ENCODE measurements at places on chromosomes 12 and 14.

- DNase-seq, result no peak
Measured at GRCh38 chr14:105148604-105149145, 19.9 kb downstream of the JAG2 start.

GRCh38 chr14:64612021-64612380, 62.2 kb downstream of the PPP1R36 start:
- no peak for DNase-seq

DNA sequence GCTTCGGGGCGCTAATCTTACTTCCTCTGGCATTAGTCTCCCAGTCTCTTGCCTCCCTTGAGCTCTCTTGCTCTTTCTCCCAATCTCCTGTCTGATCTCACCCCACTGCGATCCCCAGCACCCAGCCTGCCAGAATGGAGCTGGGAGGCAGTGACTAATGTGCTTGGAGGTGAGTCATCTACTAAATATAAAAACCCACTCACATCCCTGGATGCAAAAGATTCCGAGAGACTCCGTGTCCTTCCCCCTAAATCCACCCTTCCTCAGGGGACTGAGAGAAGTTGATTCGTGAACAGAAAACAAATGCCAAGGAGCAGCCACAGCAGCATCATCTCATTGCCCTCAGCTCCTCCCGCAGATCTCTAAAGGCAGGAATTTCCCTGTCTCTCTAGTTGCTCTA, 45.7 kb upstream of the KCNA5 start:
- DNase-seq, result no peak

DNA sequence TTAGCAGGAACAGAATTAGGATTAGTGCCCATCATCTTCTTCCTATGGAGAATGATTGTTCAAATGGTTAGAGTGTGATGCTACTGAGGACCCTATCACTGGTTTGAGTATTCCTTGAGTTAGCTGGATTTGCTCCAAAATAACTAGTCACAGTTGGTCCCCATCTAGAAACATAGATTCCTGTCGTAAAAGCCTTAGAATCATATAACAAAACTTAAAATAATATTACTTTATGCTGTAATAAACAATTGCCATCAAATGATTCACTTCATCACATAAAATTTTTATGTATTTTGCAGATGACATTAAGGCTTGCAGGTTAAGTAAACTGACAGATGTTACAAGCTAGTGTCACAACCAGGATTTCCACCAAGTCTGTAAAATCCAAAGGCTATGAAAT, 209.8 kb downstream of the CCER1 start:
- DNase-seq, result no peak

- DNase-seq, result no peak
Measured at GRCh38 chr12:57604992-57605810, 577 bp downstream of the DTX3 start.

DNA sequence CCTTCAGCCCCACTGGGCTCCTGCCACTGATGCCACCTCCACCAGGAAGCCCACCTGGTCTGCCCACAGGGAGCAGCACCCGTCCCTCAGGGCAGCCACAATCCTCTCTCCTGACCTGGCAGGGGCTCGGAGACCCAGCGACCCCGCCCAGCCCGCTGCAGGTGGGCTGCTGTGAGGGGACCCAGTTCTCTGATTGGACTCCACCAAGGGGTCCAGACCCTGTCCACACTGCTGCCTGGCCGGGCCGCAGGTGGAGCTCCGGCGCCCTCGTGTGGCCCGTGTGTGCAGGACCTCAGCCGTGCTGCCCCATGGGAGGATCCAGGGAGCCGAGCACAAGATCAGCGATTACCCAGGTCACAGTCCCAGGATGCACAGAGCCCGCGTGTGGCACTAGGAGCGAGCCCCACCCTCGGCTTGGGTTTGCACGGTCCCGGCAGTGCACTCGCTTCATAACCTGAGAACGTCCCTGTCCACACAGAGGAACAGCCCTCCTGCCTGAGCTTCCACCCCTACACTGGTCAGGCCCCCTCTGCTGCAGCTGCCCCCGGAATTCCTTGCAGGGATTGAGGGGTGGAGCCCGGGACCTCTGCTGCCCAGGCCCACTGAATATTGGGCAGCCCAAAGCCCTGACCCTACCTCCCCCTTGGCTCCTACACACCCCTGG, 35.4 kb upstream of the TMEM179 start:
- DNase-seq, result peak; percentile 65

- DNase-seq, result no peak
Measured at GRCh38 chr12:59268295-59268809, 327.5 kb upstream of the SLC16A7 start.

DNA sequence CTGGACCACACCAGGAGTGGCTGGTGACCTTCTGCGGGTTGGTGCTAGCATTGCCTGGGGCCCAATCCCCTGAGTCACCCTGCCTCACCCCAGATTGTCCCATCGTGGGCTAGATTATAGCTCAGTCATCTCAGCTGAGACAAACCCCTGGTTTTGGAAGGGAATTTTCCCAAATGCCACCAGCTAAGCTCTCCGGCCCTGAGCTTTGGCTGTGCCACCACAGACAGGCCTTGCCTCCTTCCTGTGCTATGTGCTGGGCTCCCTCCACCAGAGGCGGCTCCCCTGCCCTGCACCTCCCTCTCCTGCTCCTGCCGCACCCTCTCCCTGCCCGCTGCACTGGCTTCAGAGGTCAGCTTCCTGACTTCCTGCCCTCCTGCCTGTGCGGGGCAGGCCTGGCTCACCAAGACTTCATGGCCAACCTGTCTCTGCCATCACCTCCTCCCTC, 196.3 kb downstream of the TSPAN9 start:
- DNase-seq, result no peak

- no peak for DNase-seq
Measured at GRCh38 chr12:22029991-22030390, 16.0 kb upstream of the CMAS start.

GRCh38 chr12:104059963-104060362, 4.4 kb upstream of the HCFC2 start:
- no peak for DNase-seq

- no peak for DNase-seq
Measured at GRCh38 chr12:117158911-117159553, 31.2 kb downstream of the FBXO21 start.

DNA sequence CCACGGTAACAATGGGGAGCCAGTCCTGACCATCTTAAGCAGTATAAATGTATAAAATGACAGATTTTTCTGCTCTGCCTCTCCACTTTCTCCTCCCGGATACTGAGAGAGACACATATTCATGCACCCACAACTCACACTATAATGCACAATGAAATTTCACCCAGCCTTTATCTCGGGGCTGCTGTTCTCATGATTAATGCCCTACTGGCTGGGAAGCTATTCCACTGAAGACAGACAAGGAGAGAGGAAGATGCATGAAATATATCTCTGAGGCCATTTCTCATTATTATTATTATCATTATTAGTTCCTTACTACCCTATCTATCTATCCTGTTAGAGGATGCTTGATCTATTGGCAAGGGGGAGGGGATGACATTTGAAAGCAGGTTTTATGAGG, 501.7 kb downstream of the DIO2 start:
- no peak for DNase-seq

- DNase-seq, result no peak
Measured at GRCh38 chr12:51181558-51181957, 8.6 kb upstream of the TFCP2 start.

GRCh38 chr14:54722791-54723432, 156.0 kb downstream of the SAMD4A start:
- no peak for DNase-seq

DNA sequence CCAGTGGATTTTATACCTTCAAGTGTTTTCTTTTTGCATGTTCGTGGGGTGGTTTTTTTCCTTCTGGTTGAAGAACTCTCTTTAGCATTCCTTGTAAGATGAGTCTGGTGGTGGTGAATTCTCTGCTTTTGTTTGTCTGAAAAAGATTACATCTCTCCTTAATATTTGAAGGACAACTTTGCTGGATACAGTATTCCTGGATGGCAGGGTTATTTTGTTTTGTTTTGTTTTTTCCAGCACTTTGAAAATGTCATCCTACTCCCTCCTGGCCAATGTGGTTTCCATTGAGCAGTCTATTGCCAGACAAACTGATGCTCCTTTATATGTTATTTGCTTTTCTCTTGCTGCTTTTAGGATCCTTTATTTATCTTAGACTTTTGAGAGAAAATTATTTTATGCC, 43.2 kb upstream of the ZFP36L1 start:
- no peak for DNase-seq

- no peak for DNase-seq
Measured at GRCh38 chr12:92055877-92056276, 89.8 kb downstream of the BTG1 start.

DNA sequence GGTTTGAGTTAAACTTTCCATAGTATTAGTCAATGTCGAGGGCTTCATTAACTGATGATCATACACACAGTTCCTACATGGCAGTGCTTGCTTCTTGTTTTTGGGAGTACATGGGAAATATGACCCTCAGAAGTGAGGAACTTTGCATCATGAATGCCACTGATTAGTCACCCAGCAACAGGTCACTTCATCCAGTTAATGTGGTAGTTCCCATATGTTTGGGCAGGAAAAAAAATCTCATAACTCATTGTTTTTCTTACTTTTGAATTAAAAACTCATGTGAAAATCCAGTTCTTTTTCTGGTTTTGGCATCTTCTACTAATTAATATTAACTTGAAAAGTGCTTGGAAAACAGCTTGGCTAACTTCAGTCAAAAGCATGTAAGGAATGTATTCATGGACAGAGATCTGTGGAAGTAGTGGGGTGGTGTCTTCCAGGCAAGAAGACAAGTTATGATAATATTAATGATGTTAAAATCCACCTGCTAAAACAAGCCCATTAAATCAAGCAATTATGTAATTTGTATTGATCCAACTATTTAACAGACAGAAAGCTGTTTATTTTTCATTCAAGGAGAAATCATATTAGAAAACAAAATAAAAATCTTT, 309.1 kb upstream of the NAV3 start:
- no peak for DNase-seq

DNA sequence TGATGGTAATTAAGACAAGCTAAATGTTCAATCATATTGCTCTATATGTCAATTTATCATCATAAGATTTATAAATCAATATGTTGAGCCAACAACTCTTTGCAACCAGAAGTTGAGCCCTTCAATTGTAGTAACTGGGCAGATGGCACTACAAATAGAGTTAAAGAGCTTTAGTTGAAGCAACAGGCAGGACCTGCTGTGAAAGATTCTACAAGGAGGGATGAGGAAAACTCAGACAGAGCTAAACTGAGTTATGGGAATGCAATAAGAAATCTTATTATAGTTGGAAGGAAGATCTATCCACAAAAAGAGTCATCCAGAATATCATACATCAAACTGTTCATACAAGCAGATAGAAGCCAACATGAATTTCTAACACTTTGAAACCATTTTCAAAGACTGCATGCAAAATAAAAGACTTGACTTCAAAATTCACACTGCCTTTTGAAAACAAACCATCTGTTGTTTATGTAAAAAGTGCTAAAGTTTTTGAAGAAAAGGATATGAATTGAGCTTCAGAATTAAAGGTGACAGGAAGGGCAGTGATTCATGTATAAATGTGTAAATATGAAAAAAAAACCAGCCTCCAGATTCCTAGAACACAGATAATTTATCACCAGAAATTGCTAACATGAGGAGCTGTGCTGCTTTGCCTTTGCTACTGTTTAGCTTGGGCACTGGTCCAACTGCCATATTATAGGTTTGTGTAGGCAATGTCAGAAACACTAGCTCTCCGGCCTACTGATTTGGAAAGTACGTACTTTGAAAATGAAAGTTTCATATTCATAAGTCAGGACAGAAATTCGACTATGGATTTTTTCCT, 133.2 kb downstream of the SLC35F4 start:
- DNase-seq, result no peak
